ENCODE measurements at places on chromosomes 1 and 21. TPM values are rescaled to one million over a fixed set of nuclear protein-coding genes. Genes with fewer than 3 reads are reported as not detected.

- DNase-seq: peak; percentile 40
These were observed 17.6 kb downstream of the RGS1 start for GRCh38 chr1:192592981-192593708.

GRCh38 chr21:38171723-38172344 lies 85.0 kb upstream of the KCNJ15 start:
- peak; percentile 85 for DNase-seq

Gene STUM
- total RNA-seq: under 0.01 TPM

Gene OR14K1
- not detected for total RNA-seq

Gene TEDDM1
- total RNA-seq: not detected

Measured in fibroblast of villous mesenchyme (primary cell).